ENCODE measurements at places on chromosomes 12 and 14. TPM values are rescaled to one million over a fixed set of nuclear protein-coding genes. Genes with fewer than 3 reads are reported as not detected.

SSTR1 gene
- total RNA-seq, result 1.7 TPM

CCDC38 gene
- not detected for total RNA-seq

TAS2R7 gene
- not detected for total RNA-seq

OLR1 gene
- 0.36 TPM for total RNA-seq

TMEM120B gene
- total RNA-seq, result 4.8 TPM

NTF3 gene
- total RNA-seq, result 1.8 TPM

FSCB gene
- not detected for total RNA-seq

SMCO3 gene
- 0.55 TPM for total RNA-seq

TCTN1 gene
- total RNA-seq, result 38.6 TPM

RNASE11 gene
- not detected for total RNA-seq
